ENCODE measurements at places on chromosomes 1 and 21.
A peak's percentile ranks its signal among the peaks of the same experiment; 100 is the strongest.

DNA sequence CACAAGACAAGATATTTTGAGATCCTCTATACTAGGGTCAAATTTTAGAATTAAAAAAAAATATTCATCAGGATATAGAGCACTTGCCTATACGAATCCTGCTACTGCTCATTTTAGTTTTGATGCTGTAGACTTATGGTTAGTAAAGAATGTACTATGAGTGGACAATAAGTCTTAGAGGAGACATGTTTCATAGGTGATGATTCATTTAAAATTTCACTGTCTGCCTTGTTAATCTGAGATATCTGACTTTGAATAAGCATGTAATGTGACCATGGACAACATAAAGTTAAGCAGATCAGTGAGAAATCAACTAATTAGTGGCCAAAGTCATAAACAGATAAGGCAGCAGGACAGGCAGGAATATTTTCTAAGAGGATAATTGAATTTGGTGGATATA is 106.8 kb upstream of the HP1BP3 start:
- no peak for DNase-seq

- DNase-seq: no peak
These were observed 164.8 kb upstream of the JUN start for GRCh38 chr1:58948671-58949070.

DNA sequence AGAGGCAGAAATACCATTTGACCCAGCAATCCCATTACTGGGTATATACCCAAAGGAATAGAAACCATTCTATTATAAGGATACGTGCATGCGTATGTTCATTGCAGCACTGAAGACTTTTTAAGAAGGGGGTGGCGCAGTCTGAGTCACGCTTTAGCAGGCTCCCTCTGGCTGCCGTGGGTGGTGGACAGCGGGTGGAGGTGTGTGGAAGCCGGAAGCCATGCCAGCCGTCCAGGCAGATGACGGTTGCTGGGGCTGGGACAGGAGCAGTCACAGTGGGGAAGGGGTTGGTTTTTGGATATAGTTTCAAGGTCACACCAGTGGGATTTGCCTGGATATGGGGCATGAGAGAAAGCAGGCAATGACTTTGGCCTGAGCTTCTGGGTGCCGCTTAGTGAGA is 270.5 kb downstream of the GRIK3 start:
- DNase-seq: no peak

GRCh38 chr1:150549496-150550221 is 451 bp downstream of the ADAMTSL4 start:
- no peak for DNase-seq

DNA sequence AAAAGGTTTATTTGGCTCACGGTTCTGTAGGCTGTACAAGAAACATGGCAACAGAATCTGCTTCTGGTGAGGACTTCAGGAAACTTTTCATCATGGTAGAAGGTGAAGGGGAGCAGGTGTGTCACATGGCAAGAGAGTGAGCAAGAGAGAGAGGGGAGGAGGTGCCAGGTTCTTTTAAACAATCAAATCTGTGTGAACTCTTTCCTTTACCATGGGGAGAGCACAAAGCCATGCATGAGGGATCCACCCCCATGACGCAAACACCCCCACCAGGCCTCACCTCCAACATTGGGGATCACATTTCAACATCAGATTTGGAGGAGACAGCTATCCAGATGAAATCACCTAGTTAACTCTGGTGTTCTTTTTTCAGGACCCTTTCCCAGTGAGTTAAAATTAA is 103.6 kb downstream of the GALNT2 start:
- no peak for DNase-seq

DNA sequence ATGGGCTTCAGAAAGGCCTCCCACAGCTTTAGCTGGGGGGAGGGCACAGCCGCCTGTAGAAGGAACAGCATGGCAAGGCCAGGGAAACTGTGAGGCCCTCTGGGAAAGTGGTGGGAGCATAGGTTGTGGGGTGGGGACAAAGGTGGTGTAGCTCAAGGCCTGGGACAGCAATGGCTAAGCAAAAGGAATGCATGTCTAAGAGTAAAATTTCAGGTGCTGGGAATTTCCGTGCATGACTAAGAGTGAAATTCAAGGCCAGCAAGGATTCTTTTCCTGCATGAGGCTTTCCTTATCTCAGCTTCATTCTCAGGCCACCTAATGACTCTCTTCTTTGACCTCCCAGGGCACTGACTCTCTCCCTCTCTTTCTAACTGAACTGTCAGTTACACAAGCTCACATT is 86.5 kb upstream of the WNT4 start:
- DNase-seq: no peak

- peak; percentile 87 for DNase-seq
These were observed 12.4 kb downstream of the TNFRSF8 start for GRCh38 chr1:12075195-12076114.

GRCh38 chr1:20255666-20256065 is 35.0 kb upstream of the VWA5B1 start:
- DNase-seq: no peak

DNA sequence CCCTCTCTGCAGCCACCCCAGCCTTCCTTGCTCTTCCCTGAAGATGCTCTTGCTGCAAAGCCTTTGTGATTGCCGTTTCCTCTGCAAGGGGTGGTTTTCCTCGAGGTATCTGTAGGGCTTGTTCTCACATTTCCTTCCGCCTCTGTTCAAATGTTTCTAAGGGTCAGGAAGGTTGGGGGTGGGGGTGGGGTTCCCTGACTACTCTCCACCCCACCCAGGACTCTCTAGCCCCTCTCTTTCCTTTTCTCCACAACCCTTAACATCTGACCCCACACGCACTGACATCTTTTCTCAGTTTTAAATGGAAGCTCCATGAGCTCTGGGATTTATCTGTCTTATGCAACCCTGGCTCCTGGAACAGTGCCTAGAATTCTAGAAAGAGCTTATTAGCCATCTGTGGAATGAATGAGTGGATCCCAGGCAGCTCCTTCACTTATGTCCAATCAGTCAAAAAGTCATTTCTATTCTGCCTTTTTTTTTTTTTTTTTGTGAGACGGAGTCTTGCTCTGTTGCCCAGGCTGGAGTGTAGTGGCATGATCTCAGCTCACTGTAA is 27.3 kb upstream of the ZNF362 start:
- DNase-seq: peak; percentile 55

DNA sequence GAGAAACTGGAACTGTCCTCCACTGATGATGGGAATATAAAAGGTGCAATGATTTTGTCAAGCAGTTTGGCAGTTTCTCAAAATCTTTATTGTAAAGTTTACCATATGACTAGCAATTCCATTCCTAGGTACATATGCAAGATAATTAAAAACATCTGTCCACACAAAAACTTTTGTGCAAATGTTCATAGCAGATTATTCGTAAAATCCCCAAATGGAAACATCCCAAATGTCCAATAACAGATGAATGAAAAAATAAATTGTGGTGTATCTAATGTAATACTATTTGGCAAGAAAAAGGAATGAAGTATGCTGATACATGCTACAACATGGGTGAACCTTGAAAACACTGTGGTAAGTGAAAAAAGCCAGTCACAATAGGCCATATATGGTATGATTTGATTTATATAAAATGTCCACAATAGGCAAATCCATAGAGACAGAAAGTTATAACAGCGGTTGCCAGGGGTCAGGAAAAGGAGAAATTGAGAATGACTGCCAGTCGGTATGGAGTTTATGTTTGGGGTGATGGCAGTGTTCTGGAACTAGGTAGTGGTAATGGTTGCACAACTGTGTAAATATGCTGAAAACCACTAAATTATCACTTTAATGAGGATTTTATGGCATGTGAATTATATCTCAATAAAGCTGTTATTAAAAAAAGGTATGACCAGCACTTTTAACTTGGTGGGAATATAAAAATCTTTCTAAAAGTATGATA is 81.7 kb upstream of the BEND5 start:
- DNase-seq: no peak

GRCh38 chr21:38054334-38054733 is 138.1 kb upstream of the KCNJ6 start:
- no peak for DNase-seq

DNA sequence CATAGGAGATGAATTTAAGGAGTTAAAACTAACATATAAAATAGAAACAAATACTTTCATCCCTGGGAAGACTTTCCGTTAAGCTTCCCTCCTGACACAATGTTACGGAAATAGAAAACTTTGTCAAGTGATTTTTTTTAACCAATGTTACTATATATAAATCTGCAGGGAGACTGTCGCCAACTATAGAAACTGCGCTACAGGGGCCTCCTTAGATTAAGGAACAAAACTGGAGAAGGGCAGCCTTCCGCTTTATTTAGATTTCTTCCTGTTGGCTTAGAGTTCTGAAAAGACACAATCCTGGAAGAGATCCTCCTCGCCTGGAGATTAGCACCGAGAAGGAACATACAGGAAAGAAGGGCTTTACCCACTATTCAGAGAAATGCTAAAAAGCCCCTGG is 1.5 kb downstream of the MGST3 start:
- DNase-seq: no peak

DNA sequence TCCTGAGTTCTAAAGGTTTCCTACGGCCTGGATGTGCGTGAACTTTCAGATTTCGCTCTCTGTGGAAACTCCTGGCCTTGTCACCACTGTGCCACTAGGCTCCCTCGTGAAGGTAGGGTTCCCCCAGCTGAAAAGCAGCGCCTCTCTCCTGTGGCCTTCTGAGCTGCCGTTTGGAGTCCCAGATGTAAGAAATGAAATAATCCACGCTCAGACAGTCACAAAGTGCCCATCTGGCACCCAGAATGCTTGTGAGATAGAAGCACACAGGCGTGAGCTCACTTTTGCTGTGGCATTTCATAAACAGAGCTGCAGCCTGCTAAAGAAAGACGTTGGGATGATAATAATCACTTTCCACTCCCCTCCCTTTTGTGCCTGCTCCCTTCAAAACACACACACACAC is 65.8 kb downstream of the LMO4 start:
- no peak for DNase-seq

- DNase-seq: no peak
These were observed 59.1 kb downstream of the SLC19A1 start for GRCh38 chr21:45482899-45483821.

GRCh38 chr1:29842130-29842529 is 605.8 kb downstream of the PTPRU start:
- no peak for DNase-seq

DNA sequence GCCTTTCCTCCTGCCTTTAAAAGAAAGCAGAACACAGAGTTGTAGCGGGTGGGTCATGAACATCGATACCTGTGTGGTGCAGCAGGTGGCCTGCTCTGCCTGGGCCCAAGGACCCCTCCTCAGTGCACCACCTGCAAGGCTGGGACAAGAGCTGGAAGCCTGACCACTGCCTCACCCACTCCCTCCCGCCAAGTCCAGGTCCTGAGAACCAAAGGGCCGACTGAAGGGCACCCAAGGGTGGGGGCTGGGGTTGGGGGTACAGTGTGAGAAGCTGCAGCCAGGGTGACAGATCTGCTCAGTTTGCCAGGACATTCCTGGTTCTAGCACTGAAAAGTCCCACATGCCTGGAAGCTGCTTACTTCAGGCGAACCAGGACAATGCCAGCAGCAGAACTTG is 36.1 kb downstream of the NTPCR start:
- DNase-seq: no peak

DNA sequence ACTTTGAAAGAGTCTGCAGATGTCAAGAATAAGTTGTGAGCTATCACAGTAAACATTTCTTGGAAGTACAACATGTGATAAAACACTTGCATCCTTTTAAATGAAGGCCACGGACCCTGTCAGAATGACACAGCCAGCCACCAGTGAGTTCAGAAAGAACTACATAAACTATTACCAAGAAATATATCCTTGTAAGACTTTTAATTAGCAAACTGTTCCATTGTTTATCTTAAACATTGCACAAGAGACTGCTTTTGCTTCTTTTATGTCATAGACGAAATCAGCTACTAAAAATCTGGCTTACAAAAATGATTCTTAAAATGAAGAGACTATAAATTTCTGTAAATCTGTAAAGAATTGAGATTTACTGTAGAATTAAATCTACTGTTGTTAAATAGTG is 17.9 kb downstream of the LRRC7 start:
- DNase-seq: no peak

- peak; percentile 67 for DNase-seq
These were observed 15.6 kb upstream of the CHIA start for GRCh38 chr1:111275079-111275478.

DNA sequence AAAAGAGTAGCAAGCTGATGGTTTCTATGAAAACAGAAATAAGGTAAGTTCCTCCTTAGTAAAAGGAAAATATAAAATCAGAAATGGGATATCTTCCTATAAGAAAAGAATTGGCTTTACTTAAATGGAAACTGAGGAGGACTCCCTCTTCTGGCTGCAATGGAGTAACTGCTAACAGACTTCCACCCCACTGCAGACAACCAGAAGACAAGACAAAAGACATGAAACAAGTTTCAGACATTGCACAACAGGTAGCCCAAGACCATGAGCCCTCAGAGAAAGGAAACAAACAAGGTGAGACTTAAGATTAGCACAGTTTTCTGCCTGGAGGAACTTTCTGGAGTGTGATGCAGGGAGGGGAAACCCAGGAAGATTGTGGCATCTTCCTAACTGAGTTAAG is 17.0 kb upstream of the OLFML2B start:
- no peak for DNase-seq

DNA sequence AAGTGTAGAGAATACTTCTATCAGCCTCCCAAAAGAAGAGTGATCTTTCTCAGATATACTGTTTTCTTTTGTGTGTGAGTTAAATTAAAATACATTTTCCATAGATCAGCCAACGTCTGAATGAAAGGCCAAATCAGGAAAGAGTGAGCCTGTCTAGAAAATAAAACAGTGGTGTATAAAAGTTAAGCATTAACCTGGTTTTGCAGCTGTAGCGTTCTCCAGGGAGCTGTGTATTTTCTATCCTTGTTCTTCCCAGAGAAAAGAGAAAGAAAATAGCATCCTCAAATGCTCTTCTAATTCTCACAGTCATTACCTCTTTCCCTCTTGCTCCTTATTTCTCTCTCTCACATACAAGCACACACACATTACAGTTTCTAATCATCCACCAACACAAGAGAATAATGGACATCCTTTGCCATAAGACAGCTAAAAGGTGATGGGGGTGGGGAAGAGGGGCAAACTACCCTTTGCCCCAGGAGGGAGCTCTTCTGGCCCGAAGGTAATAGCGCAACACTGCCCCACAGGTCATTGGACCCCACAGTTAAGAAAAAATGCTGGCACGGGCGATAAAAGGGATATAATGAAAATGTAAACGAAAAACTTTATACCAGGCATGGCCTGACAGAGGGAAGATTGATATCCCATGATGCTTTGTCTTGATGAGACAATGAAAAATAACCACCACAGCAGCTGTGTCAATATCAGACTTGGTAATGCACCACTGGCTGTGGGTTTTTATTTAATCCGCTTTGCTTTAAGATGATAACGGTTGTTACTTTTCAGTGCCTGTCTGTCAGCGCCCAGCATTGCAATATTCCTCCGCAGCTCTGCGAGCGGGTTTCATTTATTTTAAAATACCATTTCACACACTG is 150.3 kb downstream of the NUF2 start:
- no peak for DNase-seq
